ENCODE measurements at places on chromosomes 4 and X.
A peak's percentile ranks its signal among the peaks of the same experiment; 100 is the strongest.

- no peak for DNase-seq
These were observed 46.4 kb upstream of the GATB start for GRCh38 chr4:151807220-151807619.

DNA sequence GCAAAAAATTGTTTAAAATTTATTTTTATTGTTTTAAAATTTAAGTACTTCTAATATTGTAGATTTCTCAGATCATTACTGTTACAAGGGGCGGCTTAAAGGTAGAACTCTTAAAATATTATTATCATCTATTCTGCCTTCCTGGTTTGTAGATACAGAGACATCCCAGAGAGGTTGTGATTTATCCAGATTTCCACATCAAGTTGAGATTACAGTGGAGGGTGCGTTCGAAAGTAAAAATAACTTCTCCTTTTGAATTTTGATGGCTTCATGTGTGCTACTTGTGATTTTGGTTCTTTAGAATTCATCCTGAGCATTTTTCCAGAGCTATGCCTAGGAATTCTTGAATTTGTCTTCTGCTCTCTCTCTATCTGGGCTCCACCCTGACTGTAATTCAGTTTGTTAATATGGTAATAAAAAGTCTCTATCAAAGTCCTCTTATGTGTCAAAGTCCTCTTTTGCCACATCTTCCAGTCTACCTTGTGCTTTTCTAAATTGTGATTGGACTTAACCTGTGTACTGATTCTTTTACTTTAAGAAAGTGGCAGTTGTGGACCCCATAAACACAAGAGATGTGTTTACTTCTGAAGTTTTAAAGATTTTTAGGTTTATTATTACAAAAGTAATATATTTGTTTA is 37.2 kb downstream of the CLCN3 start:
- no peak for DNase-seq

- DNase-seq: peak; percentile 7
These were observed 857 bp downstream of the SCML1 start for GRCh38 chrX:17737986-17738713.

GRCh38 chrX:9356846-9357245 is 108.0 kb upstream of the TBL1X start:
- no peak for DNase-seq

- no peak for DNase-seq
These were observed 18.0 kb upstream of the FAM47E start for GRCh38 chr4:76233529-76233928.

DNA sequence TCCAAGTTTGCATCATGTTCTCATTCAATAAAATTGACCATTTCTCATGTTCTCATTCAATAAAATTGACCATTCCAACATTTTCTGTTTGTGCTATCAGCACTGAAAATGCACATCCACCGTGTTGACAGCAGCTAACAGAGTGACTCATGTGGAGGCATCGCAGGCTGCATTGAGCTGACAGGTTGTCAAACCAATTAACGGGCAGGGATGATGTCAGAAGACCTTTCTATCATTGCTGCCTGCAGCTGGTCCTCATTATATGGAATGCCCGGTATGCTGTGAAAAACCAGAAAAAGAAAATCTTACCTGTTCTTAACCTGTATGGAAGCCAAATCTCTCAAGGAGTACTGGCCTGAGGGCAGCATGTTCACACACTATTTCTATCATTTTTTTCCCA is 202.0 kb downstream of the SMIM20 start:
- no peak for DNase-seq

DNA sequence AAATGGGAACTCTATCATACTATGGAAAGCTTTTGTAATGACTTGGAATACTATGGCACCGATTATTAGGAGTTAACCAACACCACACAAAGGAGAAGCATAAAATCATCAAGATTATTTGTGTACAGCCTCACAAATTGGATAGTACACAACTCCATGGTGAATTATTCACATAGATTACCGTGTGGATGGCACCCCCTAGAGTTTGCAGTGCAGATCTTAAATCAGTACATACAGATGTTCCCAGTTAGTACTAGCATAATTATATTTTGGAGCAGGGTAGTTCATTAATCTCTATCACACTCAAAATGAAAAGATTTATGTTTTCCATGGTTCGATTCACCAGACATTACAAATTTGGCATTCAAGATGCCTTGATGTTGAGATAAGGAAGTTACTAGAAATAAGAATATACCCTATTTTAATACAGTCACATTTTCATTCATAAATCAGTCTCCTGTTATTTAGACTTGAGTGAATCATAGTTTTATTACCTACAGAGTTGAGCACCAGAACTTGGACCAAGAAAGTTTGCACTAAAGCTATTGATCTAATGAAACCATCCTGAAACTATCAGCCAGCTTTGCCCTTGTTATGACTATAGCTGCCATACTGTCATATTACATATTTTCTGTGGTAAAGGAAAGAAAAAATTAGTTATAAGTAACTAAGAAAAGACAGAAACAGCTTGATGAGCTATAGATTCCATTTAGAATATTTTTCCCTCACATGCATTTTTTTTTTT is 531.8 kb downstream of the GLUD2 start:
- DNase-seq: peak; percentile 5

DNA sequence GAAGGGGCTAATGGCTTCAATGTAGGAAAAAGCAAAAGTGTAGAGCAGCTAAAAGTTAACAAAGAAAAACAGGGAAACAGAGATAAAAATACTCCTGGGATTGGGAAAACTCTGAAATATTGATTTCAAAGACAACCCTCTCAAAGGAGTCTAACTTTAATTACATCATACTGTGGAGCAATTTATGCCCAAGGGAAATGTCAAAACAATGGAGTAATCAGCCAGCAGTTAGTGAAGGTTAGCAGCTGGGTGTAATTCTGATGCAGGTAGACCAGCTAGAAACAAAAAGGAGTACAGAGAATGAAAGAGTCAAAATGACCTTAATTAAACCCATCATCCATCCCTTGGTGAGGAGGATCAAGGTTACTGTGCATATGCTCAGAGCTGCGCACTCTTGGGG is 169.0 kb downstream of the ADAM29 start:
- DNase-seq: no peak

DNA sequence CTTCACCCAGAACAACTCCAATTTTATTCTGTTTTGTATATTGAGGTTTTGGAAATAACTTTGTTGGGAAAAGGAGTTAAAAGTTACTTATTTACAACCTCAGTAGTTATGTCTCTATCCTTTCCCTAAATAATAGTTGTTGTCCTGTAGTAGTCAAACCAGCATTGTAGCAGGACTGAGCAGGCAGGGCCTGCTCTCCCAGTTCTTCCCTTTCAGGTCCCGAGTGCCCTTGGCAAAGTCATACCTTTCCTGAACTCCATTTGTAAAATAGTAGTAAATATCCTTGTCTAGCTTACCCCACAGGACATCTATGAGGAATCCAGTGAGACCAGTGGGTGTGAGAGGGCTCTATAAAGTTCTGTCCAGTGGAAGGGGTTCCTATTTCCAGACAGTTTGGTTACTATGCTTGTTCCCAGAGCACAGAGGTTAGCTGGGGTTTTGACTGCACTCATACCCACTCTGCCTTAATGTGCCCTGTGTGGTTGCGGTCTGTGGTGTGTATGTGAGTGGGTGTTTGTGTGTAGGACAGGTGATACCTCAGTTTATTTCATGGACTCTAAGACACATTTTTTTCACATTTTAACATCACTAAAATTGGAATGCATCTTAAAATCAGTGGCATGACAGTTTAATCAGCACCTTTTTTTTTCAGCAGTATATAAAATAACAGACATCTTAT is 136.3 kb downstream of the AMMECR1 start:
- no peak for DNase-seq
